ENCODE measurements at places on chromosomes 4 and X.
A peak's percentile ranks its signal among the peaks of the same experiment; 100 is the strongest.

DNA sequence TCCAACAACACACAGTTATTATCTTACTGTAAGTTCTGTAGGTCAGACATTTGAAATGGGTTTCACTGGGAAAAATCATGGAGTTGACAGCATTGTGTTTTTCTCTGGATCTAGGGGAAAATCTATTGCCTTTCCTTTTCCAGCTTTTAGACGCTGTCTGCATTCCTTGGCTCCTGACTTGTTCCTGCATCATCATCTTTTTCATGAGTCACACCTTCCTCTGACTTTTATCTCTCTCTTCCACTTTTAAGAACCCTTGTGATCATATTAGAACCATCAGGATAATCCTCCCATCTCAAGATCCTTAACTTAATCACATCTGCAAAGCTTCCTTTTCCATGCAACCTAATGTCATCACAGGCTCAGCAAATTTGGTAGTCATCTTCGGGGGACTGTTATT is 1454.8 kb downstream of the RPA4 start:
- DNase-seq: no peak

DNA sequence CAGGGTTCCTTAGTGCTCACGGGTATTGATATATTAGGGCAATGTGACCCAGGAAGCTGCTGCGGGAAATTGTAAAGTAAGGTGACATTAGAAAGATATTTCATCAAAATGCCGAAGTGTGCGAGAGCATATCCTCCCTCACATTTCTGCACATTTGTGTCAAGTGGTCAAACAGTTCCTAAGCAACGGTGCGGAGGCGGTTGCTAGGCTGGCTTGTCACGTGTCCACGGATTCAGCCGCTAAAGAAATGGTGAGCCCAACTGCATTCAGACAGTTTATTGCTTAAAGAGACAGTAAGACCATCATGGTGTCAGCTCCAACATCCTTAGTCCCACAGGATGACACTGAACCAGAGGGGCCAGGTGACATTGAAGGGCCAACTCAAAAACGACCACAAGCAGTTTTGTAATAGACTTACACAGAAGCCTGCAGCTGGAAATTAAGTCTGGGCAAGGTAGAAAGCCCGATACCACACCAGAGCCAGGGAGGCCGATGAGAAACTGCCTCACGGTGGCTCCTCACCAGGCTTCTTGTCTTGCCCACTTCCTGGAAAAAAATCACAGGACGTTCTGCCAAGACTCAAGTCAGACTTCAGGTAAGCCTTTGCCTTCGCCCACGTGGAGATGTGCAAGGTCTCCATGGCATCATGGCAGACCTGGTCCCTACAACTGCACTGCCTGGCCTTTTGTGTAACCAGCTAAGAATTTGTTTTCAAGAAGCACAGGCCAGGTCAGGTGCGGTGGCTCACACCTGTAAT is 50.4 kb downstream of the USP11 start:
- peak; percentile 50 for DNase-seq

DNA sequence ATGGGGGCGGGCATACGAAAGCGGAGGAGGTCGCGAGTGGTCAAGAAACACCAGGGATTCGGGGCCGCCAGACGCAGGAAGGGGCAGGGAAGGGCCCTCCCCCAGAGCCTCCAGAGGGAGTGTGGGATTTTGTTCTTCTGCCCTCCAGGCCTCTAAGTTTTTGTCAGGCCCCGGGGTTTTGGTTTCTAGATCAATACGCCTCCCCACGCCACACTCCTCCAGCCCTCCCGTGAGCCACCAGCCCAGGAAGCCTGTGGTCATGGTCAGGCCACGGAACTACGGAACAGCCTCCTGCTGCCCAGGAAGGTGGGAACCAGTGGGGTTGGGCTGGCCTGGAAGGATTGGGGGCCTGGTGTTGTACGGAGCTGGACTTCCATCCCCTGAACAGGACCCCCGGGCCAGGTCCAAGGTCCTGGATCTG is 38.4 kb downstream of the CPLX1 start:
- DNase-seq: no peak

- no peak for DNase-seq
Measured at GRCh38 chrX:39952989-39953388, 144.8 kb downstream of the BCOR start.

DNA sequence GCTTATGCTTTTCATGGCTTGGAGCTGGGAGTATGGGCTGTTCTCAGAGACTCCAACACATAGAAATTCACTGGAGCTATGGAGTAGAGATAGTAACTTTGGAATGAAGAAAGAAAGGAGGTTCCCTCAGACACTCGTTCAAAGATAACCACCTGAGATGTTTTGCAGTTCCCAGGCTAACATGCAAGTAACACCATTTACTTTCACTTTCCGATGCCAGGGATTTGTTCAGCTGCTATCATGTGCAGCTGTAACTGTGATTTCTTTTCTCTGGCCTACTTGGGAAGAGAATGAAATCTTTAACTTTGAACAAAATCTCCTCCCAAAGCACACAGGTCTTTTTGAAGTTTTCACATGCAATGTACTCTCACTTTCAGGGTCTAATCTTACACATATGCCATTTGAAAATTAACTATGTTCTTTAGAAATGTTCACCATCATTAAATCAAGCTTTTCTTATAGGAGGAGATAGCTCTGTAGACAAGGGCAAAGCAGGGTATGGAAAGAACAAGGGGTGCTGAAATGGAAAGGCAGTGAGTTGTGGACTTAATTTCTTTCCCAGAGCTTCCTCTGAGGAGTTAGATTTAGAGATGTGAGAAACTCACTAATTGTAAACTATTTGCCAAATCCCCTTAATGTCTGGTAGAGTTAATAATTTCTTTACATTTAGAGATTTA is 514.3 kb downstream of the PDHA2 start:
- no peak for DNase-seq

GRCh38 chrX:103811858-103812257 is 20.2 kb downstream of the RAB9B start:
- no peak for DNase-seq

GRCh38 chr4:119211867-119212233 is 663 bp upstream of the USP53 start:
- no peak for DNase-seq

GRCh38 chr4:70725633-70726032 is 3.9 kb downstream of the RUFY3 start:
- DNase-seq: no peak

DNA sequence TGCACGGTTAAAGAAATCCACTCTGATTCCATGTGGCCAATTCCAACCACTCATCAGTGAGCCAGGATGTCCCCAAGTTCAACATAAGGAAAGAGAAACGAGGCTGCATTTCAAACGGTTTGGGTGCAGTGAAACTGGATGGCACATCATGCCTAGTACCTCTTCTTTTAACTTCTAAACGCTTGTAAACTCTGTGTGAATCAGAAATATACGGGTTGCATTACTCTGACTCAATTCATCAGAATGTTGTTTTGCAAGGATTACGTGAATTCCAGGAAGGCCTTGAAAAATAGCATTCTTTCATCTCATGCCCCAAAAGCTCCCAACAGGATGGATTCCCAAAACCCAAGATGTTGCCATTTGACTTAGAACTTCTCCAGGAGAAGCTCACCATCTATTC is 270.4 kb downstream of the LDB2 start:
- no peak for DNase-seq

GRCh38 chr4:136106753-136107152 is 1425.5 kb downstream of the PCDH18 start:
- DNase-seq: no peak

DNA sequence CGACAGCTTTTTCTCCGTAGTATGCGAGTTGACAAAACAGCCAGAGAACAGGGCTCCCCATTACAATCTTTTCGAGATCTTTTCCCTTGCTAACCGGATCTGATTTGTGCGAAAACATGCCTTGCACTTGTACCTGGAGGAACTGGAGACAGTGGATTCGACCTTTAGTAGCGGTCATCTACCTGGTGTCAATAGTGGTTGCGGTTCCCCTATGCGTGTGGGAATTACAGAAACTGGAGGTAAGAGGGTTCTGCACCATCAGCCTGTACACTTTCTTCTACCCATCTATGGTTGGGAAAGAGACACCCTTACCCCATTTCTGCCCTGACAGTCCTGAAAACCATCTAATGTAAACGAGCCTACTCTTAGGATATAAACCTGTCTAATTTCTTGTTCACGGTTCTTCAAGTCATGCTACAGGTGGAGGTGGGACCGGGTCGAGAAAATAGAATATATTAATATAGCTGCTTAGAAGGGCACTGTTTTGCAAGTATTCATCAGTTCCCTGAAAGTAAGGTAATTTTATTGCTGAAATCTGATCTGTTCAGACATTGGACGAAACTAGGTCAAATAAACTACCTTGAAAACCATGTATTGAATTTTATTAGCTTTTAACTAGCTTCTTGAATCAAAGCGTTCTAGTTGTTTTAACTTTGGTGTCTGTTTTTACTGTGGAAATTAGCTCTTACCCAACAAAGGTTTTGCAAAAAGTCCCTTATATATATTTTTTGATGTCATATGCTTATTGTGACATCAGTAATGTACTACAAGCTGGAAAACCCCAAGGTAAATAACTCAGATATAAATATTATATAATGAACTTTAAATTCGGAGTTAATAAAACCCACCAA is 869 bp downstream of the TMEM184C start:
- DNase-seq: peak; percentile 36

- no peak for DNase-seq
Measured at GRCh38 chrX:110786486-110786885, 9.1 kb downstream of the CHRDL1 start.

- no peak for DNase-seq
Measured at GRCh38 chrX:107107459-107107858, 11.2 kb downstream of the RBM41 start.

GRCh38 chrX:18937173-18937572 is 46.7 kb downstream of the PHKA2 start:
- no peak for DNase-seq

DNA sequence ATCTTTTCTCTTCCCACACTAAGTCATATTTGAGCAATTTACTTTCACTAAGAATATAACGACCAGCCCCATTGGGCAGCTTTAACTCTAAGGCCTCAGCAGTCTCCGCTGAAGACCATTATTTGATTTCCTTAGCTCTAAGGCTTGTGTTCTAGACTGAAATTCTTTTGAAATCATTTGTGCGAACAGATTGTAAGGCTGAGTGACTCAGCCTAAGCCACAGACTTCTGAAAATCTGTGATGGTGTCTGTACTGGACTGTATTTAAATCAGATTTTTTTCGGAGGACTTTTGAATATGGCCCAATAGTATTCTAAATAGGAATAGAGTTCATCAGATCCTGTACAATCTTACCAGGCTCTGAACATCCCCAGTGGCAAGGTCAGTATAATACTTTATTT is 150.3 kb upstream of the TECRL start:
- no peak for DNase-seq

GRCh38 chr4:145563293-145563985 is 55.7 kb upstream of the MMAA start:
- DNase-seq: no peak

DNA sequence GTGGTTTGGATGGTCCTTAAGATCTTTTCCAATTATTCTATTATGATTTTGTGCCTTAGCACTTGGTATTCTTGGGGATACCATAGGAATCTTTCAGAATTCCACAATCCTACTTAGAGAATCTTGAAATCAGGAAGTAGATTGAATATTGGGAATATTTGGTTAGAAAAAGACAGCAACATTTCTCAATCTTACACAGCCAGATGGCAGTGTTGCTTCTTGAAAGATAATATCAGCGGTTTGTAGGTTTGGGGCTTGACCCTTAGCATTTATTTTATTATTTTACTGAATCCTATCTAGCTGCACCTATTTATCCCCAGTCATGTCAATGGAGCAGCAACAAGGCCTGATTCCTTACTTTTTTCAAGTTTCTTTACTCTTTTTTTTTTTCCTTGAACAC is 28.6 kb downstream of the MAGEB1 start:
- no peak for DNase-seq

DNA sequence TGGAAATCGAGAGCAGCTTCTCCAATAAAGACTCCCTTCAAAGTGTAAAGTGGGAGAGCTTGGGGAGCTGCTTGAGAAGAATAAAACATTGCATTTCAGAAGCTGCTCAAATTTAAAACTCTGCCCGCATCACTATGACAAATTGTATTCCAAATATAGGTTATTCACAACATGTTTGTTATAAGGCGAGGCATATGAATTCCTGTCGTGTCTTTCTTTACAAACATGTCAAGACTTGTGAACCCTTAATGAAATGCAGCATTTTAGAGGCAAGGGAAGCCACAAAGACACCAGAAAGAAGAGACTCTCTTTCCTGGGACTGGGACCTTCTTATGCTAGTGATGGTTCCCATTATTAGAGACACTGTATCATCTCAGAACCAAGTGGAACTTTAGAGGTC is 311.2 kb downstream of the DHX15 start:
- no peak for DNase-seq

DNA sequence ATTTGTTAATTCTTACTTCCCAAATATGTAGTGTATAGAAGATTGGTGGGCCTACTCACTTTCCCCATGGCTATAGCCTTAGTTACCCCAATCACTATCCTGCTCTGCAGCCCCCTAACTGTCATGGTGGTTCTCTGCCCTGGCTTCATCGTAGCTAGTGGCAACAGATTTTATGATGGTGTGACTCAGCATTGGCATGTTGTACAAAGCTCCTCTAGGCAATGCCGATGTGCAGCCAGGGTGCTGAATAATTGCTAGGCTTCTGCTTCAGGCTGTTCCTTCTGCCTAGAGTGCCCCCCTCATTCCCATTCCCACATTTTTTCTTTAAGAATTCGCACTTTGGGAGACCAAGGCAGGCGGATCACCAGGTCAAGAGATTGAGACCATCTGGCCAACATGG is 35.2 kb downstream of the AFF2 start:
- DNase-seq: no peak

- DNase-seq: no peak
Measured at GRCh38 chr4:89582756-89583505, 254.0 kb downstream of the SNCA start.

GRCh38 chrX:121307449-121307848 is 260.0 kb downstream of the GLUD2 start:
- DNase-seq: peak; percentile 76

GRCh38 chr4:74258963-74259362 is 49.3 kb upstream of the EPGN start:
- DNase-seq: no peak

DNA sequence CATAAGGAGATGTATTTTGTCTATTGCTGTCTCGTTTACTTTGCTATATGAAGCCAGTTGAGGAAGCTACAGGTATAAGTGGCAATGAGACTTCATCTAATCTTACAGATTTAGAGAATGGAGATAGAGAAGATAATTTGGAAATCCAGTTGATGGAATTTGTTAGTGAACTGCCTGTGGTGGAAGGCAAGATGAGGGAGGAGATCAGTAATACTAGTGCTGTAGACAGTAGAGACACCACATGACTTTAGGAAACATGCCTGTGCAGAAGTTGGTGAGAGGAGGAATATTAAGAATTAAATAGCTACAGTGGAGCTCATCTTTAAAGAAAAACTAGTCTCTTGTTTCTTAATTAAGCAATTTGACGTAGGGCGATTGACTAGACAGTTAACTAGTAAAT is 51.3 kb downstream of the RBPJ start:
- no peak for DNase-seq

DNA sequence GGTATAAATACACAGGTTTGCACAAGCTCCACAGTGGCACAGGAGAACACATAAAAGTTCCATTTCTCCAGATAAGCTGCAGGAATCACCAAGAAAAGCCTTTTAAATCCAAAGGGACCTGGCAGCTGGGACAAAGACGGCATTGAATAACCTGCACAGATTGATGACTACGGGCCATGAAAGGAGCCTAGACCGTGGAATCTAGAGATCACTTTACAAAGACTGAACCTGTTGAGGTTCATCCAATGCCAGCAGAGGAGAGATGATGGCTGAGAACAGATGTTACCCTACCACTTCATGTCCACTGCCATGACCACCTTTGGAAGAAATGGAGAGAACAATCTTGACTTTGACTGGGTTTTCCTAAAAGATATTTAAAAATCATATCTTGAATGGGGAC is 88.7 kb downstream of the PRSS12 start:
- DNase-seq: no peak

Measured in GM12865 (cell line).